ENCODE measurements at places on chromosomes 7 and 10. TPM values are rescaled to one million over a fixed set of nuclear protein-coding genes. Genes with fewer than 3 reads are reported as not detected.

ZPBP gene
- not detected for total RNA-seq

MYO1G gene
- total RNA-seq, result 0.25 TPM

PARD3 gene
- 74.8 TPM for total RNA-seq

CDC14C gene
- not detected for total RNA-seq

C10orf105 gene
- total RNA-seq, result 0.33 TPM

USP6NL gene
- 18.8 TPM for total RNA-seq

All from endodermal cell (in vitro differentiated cells).